ENCODE measurements at places on chromosomes 5 and 9. TPM values are rescaled to one million over a fixed set of nuclear protein-coding genes. Genes with fewer than 3 reads are reported as not detected.

Gene LIX1
- not detected for total RNA-seq

Gene RELL2
- 16.1 TPM for total RNA-seq

Gene SETX
- 118 TPM for total RNA-seq

Gene SLU7
- total RNA-seq, result 67.3 TPM

Gene AP3B1
- 55.4 TPM for total RNA-seq

Gene NOXA1
- 3.3 TPM for total RNA-seq

Gene MED22
- 22.8 TPM for total RNA-seq

Gene BTNL8
- total RNA-seq, result not detected

Gene FOXI1
- total RNA-seq, result not detected

Gene DAB2IP
- total RNA-seq, result 10.3 TPM

Gene SPATA31D4
- not detected for total RNA-seq

Gene PRDM9
- total RNA-seq, result under 0.01 TPM

Gene TSSK1B
- under 0.01 TPM for total RNA-seq

Gene ARHGEF28
- total RNA-seq, result 58.1 TPM

Data from nasal cavity respiratory epithelium epithelial cell of viscerocranial mucosa (primary cell).